ENCODE measurements at places on chromosomes 4 and X.

GRCh38 chr4:98568941-98569663 lies 89.3 kb downstream of the TSPAN5 start:
- DNase-seq = no peak

- DNase-seq = peak; percentile 3
These were observed 8.7 kb downstream of the SMIM10 start for GRCh38 chrX:134999469-134999868.

GRCh38 chrX:50812995-50813842 lies 775 bp downstream of the SHROOM4 start:
- peak; percentile 3 for DNase-seq

- DNase-seq = no peak
These were observed 52.2 kb upstream of the FGF13 start for GRCh38 chrX:138763761-138764160.

DNA sequence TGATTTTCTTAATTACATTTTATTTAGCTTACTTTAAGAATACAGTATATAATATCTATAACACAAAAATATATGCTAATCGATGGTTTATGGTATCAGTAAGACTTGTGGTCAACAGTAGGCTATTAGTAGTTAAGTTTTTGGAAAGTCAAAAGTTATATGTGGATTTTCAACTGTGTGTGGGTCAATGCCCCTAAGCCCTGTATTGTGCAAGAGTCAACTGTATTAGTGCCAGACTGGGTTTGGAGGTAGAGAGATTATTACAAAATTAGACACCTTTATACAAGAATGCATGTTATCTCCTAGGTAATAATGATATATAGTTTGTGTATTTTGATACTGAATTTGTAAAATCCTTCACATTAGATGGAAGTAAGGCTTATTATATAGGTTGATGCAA lies 100.3 kb upstream of the PRR32 start:
- no peak for DNase-seq

DNA sequence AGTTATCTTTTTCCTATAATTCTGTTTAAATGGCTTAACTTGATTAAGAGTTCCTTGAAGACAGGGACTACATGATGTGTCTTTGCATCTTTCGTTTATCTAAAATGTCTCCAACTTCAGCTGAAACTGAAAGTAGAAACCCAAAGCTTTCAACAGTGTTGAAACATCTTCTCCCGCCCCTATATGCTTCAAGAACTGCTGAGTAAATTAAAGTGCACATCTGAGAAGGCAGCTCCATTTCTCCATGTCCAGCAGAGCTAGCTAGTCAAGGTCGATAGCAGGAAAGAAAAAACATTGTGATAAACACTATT lies 185.7 kb upstream of the TBL1X start:
- no peak for DNase-seq

DNA sequence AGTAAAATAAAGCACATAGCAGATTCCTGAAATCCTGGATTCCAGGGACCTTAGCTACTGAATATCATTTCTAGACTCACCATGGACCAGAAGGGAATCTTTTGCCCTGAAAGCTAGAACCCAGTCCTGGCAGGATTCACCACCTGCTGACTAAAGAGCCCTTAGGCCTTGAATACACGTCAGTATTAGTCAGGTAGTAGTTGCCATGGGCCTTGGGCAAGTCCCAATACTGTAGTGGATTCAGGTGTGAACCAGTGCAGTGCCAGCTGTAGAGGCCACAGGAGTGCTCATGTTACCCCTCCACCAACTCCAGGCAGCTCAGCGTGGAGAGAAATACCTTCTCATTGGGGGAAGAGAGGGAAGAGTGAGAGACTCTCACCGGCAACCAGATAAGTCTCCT lies 64.1 kb upstream of the UBQLN2 start:
- DNase-seq = no peak

DNA sequence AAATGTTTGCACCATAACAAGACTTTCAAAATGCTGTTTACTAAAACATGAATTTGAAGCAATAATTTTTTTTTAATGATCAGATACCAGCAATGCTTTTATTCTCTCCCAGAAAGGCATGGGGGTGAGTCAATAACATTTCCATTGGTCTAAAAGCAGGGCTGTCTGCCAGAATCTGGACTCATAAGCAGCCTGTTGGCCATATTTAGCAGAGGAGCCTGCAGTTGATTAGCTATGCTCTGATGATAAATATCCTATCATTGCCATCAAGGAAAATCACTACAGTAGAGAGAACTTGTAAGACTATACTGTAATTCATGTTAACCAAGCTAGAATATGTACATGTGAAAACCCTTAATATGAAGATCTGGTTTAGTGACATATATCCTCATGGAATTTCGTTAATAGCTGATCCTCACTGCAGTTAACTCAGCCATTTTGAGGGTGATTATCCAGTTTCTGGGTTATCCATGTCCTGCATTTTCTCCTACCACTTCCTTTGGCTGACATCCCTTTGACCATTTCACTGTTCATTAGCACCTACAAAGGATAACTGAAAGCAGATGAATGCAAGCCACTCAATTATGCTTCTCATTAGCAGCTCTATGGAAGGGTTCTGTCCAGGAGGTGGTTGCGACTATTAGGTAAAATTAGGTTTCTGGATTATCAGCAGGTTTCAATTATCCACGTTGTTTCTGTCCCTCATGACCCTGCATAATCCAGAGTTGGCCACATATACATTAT lies 72.9 kb upstream of the DIAPH2 start:
- no peak for DNase-seq

DNA sequence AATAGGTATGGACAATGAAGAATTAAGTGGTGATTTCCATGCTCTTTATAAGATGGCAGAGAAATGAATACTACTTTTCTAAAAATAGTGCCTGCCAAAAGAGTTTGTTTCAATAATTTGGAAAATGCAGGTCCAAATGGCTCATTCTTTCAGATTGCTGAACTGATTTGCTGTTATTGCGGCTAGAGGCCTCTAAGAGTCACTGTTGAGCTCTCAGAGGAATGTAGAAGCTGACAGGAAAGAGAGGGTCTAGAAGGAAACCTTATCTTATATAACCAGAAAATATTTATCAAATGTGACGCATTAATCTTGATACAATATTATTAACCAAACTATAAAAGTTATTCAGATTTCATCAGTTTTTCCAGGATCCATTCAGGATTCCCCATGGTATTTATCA lies 65.7 kb upstream of the PAGE1 start:
- no peak for DNase-seq

DNA sequence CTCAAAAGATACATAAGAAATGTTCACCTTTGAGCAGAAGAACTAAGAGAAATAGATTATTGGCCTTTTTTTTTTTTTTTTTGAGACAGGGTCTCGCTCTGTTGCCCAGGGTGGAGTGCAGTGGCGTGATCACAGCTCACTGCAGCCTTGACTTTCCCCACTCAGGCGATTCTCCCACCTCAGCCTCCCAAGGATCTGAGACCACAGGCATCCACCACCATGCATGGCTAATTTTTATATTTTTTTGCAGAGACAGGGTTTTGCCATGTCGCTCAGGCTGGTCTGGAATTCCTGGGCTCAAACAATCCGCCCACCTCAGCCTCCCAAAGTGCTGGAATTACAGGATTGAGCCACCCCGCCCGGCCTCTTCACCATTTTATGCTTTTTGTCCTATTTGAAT lies 2.9 kb upstream of the TLR6 start:
- DNase-seq = no peak

GRCh38 chr4:6618386-6619115 lies 21.9 kb upstream of the MRFAP1 start:
- DNase-seq = no peak

- DNase-seq = no peak
These were observed 13.8 kb downstream of the CCDC22 start for GRCh38 chrX:49249071-49249470.

- DNase-seq = no peak
These were observed 496.5 kb upstream of the LCORL start for GRCh38 chr4:18518098-18518497.

GRCh38 chrX:9091258-9091657 lies 57.3 kb upstream of the FAM9B start:
- no peak for DNase-seq

DNA sequence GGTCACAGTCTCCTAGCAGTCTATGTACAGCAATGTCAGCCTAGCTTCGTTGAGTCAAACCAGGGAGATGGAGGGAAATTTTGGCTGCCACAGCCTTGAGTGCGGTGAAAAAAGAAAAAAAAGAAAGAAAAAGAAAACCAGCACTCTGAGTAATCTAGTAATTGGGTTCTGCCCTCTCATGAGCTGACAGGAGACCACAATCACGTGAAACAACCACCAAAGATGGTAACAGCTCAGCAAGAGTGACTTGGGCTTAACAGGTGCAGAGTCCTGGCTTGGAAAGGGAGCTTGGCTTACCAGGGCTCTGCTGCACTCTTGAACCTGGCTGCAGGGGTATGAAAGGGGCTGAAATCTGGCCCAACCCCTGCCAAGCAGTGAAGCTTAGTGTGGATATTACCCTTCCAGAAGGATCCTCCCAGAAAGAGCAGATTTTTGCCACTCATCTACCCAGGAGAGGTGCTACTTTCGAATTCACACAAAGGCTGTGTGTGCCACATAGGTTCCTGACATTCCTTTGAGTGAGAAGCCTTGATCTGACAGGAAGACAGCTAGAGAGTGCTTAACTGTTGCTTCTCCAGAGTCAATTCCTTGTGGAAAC lies 350.3 kb downstream of the PTTG2 start:
- no peak for DNase-seq

- DNase-seq = no peak
These were observed 1.2 kb upstream of the IDS start for GRCh38 chrX:149506349-149506748.

DNA sequence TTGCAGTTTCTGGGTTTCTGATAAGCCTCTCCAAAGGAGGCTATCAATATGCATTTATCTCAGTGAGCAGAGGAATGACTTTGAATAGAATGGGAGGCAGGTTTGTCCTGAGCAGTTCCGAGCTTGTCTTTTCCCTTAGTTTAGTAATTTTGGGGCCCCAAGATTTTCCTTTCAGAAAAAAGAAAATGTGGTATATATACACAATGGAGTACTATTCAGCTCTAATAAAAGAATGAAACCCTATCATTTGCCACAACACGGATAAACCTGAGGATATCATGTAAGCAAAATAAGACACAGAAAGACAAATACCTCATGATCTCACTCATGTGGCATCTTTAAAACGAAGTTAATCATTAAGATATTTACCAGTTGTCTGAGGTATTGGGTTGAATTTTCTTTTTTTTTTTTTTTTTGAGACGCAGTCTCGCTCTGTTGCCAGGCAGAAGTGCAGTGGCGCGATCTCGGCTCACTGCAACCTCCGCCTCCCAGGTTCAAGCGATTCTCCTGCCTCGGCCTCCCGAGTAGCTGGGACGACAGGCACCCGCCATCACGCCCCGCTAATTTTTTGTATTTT lies 540 bp downstream of the ZNF721 start:
- DNase-seq = no peak

DNA sequence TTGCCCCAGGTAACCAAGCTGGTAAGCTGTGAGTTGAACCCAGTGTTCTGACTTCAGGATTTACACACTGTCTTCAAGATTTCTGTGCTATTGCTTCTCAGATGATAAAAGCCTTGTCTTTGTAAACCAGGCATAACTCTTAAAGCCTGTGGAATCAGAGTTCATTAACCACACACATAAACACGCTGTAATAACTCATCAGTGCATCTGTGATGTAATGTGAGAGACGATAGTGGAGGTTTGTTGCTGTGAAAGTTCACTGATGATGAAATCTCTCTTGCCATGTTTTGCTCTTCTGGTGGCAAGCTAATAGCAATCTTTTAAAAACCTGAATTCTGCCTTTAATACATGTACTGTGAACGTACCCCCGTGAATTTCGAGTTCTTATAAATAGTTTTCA lies 41.5 kb downstream of the CLCN4 start:
- no peak for DNase-seq

DNA sequence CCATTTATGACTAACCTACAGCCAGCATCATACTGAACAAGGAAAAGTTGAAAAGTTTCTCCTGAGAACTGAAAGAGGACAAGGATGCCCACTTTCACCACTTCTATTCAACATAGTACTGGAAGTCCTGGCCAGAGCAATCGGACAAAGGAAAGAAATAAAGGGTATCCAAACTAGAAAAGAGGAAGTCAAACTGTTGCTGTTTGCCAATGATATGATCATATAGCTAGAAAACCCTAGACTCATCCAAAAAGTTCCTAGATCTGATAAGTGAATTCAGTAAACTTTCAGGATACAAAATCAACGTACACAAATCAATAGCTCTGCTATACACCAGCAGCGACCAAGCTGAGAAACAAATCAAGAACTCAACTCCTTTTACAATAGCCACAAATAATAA lies 64.5 kb downstream of the CENPC start:
- DNase-seq = no peak

DNA sequence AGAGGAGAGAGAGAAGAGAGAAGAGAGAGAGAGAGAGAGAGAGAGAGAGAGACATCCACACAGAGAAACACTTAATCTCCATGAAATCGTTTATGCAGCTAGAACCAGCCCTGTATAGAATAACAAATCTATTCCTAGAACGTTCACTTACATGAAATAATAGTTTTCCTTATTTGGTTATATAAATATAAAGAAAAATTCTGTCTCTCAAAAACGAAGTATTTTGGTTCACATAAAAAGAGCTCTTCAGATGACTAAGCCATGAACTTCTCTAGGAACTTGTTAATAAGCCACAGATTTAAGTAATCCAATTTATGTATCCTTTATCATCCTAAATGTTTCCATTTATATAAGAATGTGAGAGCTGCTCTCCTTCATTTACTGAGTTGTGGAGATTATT lies 1315.1 kb upstream of the PCDH7 start:
- no peak for DNase-seq

GRCh38 chr4:18128241-18128640 lies 106.7 kb upstream of the LCORL start:
- no peak for DNase-seq

DNA sequence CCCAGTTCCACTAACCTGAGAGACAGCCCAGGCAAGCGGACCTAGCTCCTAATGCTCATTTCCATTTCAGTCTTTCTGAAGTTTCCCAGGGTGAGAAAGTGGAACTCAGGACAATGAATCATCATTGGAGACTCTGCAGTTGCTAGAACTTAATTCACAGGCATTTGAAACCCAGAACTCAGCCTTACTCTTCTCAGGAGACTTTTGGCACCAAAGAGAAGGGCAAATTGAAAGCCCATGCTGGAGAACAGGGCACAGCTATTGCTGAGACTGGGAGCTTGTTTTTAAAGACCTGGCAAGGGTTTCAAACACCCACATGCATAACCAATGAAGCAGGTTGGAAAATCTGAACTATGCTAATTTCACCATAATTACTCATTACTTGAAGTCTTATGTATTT lies 36.0 kb downstream of the BST1 start:
- no peak for DNase-seq

DNA sequence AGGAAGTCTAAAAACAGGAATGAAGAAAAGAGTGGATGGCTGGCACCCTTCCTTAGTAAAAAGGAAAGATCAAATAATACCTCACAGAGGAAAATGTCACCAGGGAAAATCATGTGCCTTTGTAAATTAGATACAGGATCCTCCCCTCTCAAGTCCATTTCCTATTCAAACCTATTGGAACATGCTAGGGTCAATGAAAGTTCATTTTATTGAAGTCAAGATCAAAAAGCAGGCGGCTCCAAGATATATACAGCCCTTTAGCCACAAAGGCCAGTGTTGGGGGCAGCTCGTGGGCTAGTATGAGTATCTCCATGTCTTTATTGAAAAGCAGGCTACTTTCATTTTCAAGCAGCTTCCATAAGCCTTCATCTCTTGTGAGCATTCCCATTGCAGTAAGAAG lies 141.1 kb downstream of the QDPR start:
- no peak for DNase-seq

GRCh38 chrX:40086569-40087335 lies 11.0 kb downstream of the BCOR start:
- DNase-seq = no peak

- DNase-seq = no peak
These were observed 582.1 kb upstream of the TENM3 start for GRCh38 chr4:181661090-181661489.

Measured in HL-60 (cell line).